Hematopoietic multipotent progenitor cell treated with erythropoietin and hydrocortisone succinate and interleukin-3 and kit ligand, for 17 days (in vitro differentiated cells): ENCODE measurements at places on chromosomes 16 and 17.

GRCh38 chr16:27481282-27481934, 68.3 kb downstream of the GTF3C1 start:
- DNase-seq = no peak

GRCh38 chr16:3138823-3139426, 4.1 kb downstream of the ZNF213 start:
- DNase-seq = no peak

DNA sequence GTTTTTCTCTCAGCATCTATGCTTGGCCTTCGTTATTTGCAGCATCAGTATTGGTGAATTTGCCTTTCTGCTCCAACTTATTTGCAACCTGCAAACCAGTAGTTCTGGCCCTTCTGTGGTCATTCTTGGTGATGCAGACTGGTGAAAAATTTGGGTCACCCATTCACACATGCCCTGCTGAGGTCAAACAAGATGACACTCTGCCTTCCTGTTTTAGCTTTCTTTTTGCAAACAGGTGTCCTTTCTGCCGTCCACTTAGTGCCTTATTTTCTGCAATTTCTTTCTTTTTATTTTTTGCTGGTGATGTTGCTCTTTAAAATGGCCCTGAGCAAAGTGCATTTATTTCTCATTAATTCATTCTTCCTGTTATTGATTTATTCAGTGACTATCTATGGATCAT, 31.3 kb downstream of the PLCG2 start:
- DNase-seq = no peak

DNA sequence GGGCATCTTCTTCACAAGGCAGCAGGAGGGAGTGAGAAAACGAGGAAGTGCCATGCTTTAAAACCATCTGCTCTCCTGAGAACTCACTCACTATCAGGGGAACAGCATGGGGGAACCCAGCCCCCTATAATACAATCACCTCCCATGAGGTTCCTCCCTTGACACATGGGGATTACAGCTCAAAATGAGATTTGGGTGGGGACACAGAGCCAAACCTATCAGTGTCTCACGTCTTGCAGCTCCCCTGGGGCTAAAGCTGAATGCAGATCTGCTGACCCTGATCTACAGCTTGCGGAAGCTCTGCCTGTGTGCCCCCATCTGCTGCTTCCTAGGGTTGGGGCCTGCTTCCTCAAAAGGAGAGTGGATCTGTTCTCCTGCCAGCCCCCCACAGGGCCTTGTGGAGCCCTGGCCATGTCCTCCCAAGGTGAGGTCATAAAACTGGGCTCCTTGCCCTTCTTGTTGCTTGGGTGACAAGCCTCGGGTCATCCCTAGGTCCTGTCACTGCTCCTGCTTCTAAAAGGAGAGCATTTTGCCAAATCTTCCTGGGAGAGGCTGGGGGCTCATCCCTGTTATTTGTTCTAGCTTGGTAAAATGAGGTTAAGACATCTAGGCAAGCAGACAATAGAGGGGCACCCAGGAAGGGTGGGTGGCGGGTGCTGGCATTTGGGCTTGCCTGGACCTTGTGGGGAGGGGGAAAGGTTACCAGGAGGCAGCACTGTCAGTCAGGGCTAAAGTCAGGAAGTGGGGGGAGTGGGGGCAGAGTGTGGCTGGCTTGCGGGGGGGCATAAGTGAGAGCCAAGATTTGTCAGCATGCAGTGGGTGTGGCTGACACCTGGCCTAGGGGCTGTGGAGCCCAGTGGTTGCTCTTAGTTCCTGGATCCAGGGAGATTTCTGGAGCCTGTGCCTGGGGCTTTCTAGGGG, 16.0 kb downstream of the KRT33A start:
- no peak for DNase-seq

DNA sequence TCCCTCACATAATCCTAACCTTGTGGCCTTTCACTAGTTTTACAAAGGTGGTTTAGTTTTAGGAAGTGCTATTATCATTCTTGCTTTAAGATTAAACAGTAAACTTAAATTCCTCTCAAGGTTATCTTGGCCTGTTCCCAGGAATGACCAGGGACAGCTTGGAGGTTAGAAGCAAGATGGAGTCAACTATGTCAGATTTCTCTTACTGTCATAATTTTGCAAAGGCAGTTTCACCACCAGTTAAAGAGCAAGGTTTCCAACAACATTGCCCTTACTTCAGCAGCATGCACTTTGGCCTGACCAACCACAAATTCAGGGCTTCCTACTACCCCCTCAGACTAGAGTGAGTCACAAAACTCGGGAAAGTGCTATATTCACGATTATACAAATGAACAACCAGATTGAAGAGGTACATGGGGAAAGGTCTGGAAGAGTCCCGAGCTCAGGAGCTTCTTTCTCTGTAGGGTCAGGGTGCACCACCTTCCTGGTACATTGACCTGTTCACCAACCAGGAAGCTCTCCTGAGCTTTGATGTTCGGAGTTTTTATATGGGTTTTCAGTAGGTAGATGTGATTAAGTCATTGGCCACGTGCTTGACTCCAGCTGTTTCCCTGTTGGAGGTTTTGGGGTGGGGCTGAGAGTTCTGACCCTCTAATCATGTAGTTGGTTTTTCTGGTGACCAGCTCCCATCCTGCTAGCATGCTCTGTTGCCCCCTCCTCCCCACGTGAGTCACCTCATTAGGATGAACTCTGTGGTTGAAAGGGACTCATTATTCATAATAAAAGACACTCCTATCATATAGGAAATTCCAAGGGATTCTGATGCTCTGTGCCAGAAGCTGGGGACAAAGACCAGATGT, 19.4 kb downstream of the RHOT1 start:
- DNase-seq = no peak

- DNase-seq = no peak
Observed at GRCh38 chr17:17933775-17934174, 38.4 kb downstream of the TOM1L2 start.

DNA sequence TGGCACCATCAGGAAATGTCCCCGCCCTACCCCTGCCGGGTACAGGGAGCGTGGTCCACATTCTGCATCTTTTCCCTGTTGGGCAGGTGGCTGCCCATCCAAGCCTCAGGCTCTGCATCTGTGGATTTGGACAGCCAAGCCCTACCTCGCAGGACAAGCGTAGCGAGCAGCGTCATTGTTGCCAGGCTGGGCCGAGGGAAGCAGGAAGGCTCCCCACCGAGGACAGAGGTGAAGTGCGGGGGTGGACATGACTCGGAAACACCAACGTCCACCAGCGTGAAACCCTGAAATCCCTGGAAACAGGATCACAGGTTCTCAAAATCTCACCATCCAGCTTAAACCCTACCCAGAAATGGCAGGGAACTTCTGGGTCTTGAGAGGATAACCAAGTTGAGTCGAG, 73.6 kb downstream of the SOCS1 start:
- DNase-seq = no peak

DNA sequence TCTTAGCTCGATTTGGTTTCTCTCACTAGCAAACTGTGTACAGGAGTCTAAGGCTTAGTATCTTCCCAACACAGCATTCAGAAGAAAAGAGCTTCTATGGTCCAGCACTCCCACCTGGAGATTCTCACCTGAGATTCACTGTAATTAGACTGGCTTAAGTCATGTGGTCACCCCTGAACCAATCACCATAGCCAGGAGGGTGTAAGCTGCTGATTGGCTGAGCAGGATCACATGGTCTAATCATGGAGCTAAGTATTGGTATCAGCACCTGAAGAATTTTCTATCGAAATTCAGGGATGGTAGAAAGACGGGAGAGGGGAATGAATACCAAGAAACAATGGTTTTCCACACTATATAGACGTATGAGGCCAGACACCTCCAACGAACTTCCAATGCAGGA, 359.8 kb upstream of the ERCC4 start:
- DNase-seq = no peak
